CD4-positive, alpha-beta T cell treated with Interleukin-2 at 100 ng/mL for 4 hours (primary cell): ENCODE measurements at places on chromosomes 7 and 10.

DNA sequence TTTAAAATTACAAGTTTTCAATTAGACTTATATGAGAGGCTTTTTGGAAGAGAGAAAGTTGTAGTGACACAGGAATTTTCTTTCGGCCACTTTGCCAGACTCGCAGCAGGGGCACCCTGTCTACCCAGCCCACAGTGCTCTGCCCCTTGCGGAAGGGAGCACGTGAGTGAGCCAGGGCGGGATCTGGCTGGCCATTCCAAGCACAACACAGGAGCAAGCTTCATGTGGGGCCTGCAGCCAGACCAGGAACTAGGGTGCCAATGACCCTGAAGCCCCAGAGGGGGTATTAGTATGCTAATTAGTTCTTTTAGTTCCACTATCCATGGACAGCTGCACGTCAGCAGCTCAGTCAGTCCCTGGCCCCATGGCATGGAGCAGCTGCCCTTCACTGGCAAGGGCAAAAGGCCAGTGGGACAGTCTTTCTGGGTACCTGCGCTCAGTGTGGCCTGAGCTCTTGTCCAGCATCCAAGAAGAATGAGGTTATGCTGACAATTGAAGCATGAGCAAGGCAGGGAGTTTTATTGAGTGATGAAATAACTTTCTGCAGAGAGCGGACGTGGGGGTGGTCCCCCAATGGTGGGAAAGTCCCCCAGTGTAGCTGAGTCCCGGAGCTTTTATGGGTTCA is 251.1 kb upstream of the CSTF2T start:
- no peak for DNase-seq

- DNase-seq, result no peak
Measured at GRCh38 chr10:10824591-10825148, 193.0 kb upstream of the CELF2 start.

DNA sequence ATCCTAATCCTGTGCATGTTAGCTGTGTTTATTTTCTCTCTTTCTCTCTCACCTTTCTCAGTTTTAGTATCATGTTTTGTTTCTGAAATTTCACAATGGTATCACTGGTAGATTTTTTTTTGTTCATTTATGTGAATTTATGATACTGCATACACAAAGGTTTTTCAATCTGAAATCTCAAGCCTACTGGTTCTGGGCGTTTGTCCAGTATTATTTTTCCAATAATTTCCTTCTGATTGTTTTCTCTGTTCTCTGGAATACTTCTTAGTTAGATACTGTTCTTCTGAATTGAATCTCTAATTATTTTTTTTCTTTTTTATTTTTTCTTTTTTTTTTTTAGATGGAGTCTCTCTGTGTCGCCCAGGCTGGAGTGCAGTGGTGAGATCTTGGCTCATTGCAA is 96.2 kb upstream of the TMEM72 start:
- DNase-seq, result no peak

GRCh38 chr10:101934686-101935305 is 91.2 kb upstream of the KCNIP2 start:
- DNase-seq, result no peak

DNA sequence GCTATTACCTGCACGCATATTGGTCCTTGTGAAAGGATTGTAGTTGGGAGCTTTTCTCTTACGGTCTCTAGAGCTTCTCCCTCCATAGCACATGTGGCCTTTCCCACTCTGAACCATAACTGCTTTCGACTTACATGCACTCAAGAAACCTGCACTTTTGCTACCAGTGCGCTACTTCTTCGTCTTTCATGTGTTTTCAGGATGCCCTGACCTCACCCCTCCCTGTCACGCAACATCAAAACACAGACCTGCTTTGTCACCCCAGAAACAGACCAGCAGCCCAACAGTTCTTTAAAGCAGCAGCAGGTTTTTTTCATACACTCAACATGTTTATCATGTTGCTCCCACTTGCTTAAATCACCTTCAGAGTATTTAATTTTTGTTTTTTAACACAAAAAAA is 243.5 kb upstream of the TCF7L2 start:
- no peak for DNase-seq

DNA sequence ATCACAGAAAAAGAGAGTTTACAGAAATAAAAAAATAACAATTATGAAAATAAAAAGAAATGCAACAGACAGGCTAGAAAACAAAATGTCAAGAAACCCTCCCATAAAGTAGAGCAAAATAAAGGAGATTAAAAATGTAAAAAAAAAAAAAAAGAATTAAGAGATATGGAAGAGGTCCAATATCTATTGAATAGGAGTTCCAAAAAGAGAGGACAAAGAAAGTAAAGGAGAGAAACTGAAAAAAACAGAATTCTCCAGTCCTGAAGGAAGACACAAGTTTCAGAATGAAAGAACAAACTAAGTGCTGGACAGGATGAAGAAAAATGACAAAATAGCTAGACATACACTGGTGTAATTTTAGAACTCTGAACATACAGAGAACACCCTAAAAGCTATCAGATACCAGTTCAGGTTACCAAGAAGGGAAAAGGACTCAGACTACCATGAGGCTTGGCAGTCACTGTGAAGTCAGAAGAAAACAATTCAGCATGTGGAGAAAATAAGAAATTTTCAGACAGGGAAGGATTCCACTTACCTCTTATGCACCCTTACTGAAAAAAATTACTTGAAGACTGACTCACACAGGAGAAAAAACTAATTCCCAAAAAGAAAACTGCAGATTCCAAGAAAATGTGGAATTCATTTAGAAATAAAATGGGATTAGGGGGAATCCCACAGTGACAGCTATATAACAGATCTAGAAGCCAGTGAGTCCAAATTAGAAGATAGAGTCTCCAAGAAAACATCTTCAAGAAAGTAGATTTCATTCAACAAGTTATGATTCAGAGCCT is 40.4 kb upstream of the ABLIM1 start:
- no peak for DNase-seq

GRCh38 chr7:101137651-101138212 is 10.8 kb downstream of the SERPINE1 start:
- no peak for DNase-seq

GRCh38 chr10:19252531-19252930 is 203.9 kb downstream of the MALRD1 start:
- DNase-seq, result no peak

GRCh38 chr10:117905404-117905803 is 141.3 kb downstream of the RAB11FIP2 start:
- DNase-seq, result no peak

DNA sequence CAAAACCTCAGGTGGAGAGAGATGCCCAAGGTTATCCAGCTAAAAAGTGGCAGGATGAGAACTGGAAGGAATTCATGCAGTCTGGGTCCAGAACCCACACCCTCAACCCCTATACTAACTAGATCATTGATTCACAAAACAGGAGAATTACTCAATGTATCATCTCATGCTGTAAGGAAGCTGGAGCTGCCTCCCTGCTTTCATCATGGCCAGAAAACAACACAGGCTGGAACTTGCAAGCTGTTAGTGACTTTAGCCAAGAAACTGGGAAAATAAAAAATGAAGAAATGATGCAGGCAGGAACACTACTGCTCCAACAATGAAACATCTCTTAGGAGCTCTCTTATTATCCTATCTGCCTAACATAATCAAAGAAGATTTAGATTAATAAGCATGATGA is 619.8 kb upstream of the CELF2 start:
- no peak for DNase-seq

DNA sequence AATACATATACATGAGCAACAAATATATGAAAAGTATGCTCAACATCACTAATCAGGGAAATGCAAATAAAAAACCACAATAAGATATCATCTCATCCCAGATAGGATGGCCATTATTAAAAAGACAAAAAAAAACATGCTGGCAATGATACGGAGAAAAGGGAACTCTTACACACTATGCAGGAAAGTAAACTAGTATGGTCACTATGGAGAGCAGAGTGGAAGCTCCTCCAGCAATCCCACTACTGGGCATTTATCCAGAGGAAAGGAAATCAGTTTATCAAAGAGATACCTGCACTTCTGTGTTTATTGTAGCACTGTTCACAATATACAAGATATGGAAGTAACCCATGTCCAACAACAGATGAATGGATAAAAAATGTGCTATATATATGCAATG is 217.5 kb downstream of the SDK1 start:
- no peak for DNase-seq

DNA sequence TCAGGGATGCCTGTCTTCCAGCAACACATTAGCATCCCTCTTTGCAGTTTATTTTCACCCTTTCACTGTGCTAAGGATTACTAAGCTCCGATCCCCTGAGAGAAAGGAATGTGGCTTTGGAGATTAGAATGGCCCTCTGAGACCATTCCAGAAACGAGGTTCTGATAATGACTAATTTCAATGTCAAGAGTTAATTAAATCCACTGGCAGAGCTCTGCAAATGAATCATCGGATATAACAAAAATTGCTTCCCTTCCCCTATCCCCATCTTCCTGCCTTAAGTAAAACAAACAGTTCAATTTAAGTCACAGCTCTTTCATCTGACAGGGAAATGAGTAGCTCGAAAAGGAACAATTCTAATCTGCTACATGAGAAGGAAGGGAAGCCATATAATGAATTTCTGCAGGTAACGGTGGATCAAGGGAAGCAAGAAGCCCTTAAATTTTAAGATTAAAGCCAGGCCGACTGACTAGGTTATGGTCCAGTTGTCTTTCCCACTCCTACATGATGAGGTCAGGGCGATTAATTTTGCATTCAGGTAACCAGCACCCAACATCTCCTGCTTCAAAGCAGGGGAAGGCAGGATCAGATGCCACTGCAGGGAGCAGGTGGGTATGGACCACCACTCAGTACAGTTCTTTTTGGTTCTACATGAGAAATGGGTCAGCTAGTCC is 50.5 kb downstream of the MALSU1 start:
- DNase-seq, result no peak

DNA sequence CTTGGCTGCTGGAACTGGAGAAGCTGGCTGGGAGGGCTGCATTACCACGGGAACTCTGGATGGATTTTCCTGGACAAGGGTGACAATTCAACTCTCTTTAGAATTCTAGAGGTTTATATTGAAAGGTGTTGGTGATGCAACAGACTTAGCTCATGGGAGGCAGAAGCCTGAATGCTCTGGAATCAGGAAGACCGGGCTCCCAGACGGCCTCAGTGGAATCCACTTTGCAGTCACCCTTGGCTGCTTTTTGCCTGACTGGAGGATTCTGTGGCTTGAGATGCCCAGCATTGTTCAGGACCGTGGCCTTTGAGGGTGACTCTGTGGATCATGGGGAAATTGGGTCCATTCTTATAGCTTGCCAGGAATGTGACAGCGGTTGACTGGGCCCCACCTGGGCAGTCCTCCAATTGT is 32.3 kb downstream of the PYROXD2 start:
- DNase-seq, result no peak

GRCh38 chr7:49371771-49372170 is 401.7 kb upstream of the VWC2 start:
- no peak for DNase-seq

DNA sequence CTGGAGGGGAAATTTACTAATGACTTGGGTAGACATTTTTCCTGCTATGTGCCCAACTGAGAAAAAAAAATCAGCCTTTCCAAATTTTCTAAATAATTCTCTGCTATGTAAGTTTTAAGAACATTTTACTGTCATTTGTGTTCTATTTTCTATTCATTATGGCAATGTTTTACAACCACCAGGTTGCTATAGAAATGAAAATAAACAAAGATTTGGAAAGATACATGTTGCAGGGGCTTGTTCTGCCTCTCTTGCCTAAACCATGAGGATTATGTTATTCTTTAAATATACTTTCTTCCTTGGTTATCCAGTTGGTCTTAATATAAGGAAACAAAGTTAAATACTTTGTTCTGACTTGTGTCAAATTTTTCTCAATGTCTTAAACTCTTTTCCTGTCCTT is 257.2 kb downstream of the TWIST1 start:
- DNase-seq, result no peak

DNA sequence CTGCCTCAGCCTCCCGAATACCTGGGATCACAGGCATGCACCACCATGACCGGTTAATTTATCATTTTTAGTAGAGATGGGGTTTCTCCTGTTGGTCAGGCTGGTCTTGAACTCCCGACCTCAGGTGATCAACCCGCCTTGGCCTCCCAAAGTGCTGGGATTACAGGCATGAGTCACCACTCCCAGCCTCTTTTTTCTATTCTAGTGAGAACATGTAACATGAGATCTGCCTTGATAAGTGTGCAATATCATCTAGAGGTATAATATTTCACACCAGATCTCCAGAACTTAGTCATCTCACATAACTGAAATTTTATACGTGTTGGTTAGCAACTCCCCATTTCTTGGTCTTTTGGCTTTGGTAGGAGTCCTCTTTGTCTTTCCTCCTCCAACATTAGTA is 656.9 kb downstream of the CNTNAP2 start:
- no peak for DNase-seq

- DNase-seq, result no peak
Measured at GRCh38 chr7:12802070-12802469, 114.6 kb downstream of the ARL4A start.

DNA sequence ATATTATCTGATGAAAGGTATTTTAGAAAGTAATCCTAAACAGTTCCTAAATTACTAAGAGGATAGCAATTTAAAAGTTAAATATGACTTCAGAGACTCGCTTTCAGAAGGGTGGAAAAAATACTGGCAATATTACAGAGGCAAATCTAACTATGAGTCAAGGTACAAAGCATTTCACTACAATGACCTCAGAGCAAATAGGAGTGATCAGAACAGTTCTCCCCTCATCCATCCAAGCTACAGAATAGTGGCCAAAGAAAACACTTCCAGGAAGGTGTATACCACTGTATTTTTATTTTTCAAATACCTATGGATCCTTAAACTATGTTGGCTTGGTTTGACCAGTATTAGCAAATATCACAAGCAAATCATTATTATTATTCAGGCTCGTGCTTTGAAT is 112.8 kb upstream of the ODAD2 start:
- no peak for DNase-seq

GRCh38 chr7:1964211-1964912 is 268.4 kb downstream of the MAD1L1 start:
- DNase-seq, result no peak

GRCh38 chr7:141649137-141649864 is 52.7 kb downstream of the DENND11 start:
- no peak for DNase-seq
